Activated naive CD8-positive, alpha-beta T cell treated with anti-CD3 and anti-CD28 coated beads, Interleukin-2, amount 10 ng/mL, durations not matched to agents 7 days and 5 days (primary cell): ENCODE measurements at places on chromosomes 12 and 14. TPM values are rescaled to one million over a fixed set of nuclear protein-coding genes. Genes with fewer than 3 reads are reported as not detected.

PTGER2 gene
- total RNA-seq, result 119 TPM

FOXN4 gene
- not detected for total RNA-seq

TMPRSS12 gene
- not detected for total RNA-seq

C14orf39 gene
- total RNA-seq, result not detected

NYNRIN gene
- total RNA-seq, result 0.34 TPM

EID3 gene
- 6.9 TPM for total RNA-seq

HNF1A gene
- not detected for total RNA-seq

PIK3C2G gene
- not detected for total RNA-seq

DNA sequence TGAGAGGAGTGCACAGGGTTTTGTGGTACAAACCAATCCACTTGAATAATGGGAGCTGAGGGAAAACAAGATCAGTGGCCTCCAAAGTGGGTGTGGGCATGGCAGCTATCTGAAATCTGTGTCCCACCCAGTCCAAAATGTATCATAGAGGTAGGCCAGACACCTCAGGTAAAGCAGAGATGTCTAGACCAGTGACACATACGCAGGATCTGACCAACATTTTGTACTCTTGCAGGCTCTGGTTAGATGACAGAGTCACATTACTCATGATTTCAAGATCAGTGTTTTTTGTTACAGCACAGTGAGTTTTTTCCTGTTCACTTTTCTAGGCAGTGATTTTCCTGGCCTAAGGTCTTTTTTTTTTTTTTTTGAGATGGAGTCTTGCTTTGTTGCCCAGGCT, 211.8 kb downstream of the PCNX1 start:
- no peak for DNase-seq

DNA sequence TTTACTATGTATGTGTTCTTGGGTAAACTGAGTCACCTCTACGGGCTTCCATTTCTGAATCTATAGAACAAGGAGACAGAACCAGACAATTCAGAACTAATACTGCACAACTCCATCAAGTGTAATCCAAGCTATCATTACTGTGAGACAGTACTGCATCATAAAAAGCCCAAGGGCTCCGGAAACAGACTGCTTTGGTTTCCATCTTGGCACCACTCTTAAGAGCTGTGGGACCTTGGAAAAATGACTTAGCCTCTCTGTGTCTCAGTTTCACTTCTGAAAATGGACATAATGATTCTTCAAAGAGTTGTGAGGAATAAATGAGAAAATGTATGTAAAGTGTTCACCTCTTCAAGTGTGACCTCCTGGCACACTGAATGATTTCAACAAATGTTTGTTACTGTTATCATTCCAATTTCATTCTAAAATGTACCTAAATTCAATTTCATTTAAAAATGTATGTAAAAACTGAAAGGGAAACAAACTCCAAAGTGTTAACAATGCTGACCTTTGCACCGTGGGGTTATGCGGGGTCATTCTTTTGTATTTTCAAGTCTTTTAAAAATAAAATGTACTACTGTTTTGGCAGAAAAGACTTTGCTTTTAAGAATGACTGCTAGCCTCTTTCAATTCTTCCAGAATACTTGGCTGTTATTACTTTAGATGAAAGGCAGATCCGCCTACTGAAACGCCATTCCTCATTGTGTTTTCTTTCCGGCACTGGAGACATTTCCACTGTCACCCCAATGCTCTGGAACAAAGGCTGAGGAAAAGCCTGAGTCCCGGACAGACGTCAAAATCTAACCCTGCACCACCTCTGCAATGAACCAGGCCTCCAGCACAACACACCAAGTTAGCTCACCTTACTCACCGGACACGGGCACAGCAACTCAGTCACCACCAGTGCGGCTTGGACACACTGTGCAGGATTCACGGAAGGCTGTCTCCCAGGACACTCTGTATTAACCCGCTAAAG, 62.8 kb downstream of the TMCC3 start:
- DNase-seq, result no peak

GRCh38 chr14:96053600-96054381, 14.6 kb downstream of the C14orf132 start:
- DNase-seq, result no peak

DNA sequence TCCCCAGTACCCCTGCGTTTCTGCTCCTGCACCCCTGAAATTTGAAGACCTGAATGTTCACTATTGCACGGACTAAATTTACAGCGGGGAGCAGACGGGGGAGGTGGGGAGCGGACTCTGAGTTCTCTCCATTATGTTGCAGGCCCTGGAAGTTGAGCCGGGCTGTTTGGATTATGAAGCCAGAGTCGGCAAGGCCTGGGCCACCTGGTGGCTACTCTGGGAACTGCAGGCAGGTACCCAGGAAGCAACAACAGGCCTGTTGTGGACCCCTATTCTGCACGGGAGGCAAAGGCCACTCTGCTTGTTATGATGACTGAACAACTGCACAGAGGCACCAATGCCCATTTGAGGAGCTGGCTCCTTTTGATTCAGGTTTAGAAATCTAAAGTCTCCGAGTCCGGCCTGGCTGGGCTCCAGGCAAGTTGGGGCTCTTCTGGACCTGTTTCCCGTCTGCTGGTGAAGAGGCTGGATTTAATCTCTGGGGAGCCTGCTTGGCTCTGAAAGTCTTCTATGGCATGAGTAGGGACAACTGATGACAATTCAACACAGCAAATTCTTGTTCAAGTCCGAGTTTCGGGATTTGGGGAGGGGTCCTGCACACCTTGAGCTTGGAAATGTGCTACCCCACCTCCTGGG, 34.1 kb upstream of the FAM181A start:
- peak; percentile 83 for DNase-seq

DNA sequence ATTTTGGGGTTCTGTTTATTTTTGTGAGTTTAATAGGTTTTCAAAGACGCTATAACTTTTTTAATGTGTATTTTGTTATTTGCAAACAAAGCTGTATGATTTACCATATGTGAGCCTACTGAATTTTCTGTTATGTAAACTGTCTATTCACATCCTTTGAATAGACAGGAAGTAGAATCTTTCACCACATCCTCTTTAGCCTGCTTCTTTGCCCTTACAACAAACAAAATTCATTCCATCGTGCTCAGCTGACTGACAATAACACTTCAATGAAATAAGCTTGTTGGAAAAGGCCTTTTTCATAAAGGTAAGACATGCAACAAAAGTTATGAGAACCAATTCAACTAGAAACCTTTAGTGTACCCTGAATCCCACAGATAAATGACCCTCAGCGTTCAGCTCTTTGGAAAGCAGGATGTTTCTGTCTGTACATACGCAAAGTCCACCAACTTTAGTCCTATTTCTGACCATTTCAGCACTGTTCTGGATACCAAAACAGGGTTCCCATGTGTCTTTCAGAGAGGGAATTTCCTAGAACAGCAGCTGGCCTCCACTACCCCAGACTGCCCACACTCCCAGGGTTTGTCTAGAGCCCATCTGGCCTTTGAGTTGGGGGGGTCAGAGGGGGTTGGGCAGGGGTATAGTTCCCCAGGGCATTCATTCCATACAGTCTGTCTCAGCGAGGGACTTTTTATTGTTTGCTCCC, 71.3 kb downstream of the DUSP6 start:
- no peak for DNase-seq

DNA sequence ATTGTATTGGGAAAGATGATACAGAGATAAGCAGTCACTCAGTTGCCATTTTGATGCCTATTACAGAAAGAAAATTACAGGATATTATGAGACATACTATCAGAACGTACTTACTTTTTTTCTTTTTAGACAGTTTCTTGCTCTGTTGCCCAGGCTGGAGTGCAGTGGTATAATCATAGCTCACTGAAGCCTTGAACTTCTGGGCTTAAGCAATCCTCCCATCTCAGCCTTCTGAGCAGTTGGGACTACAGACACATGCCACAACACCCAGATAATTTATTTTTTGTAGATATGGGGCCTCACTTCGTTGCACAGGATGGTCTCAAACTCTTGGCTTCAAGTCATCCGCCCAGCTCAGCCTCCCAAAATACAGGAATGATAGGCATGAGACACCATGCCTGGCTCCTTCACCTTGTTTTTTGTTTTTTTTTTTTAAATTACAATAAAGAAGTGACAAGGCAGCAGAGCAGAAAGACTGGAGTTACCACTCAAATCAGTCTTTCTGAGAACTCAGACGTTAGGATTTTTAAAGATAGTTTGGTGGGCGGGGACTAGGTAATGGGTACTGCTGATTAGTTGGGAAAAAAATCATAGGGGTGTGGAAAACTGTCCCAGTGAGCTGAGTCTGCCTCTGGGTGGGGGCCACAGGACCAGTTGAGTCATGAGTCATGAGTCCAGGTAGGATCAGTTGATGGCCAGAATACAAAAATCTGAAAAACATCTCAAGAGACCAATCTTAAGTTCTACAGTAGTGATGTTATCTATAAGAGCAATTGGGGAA, 11.5 kb upstream of the CPM start:
- DNase-seq, result no peak

DNA sequence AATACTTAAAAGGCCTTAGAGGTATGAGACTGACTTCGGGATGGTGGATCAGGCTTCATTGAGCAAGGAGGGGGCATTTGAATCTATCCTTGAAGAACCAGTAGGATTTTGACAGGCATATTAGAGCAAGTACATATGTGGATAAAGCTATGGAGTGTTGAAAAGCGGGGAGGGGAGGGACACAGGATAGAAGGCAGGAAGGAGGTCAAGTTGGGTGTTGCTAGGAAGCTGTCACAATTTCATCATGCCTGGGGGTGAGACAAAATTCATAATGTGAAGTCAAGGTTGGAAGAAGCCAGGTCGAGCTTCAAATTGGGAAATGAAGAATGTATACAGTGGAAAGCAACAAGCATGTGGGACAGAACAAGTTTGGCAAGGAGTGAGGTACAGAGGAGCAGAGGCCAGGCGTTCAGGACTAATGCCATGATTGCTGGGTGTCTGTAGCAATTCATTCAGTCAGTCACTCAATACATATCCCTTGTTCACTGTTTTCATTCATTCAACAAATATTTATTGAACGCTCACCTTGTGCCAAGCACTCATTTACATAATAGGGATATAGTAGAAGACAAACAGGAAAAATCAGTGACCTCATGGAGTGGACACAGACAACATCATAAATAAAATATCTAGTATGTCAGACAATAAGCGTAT, 58.3 kb upstream of the LTA4H start:
- DNase-seq, result no peak

DNA sequence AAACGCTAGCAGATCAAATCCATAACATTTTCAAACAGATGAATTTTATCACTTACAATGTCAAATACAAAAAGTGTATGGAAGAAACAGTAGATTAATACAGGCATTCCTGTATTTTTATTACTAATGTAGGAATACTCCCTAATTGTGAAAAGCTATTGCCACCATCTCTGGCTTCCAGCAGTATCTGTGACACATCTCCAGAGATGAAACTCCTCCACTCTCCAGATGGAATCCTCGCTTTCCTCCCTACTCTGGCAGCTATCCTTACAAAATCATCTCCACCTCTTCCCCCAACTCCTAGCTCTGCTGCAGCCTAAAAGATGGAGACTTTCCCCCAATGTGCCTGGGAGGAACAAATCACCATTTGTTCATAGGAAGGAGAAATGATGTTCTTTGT, 211.4 kb downstream of the SSPN start:
- no peak for DNase-seq

DNA sequence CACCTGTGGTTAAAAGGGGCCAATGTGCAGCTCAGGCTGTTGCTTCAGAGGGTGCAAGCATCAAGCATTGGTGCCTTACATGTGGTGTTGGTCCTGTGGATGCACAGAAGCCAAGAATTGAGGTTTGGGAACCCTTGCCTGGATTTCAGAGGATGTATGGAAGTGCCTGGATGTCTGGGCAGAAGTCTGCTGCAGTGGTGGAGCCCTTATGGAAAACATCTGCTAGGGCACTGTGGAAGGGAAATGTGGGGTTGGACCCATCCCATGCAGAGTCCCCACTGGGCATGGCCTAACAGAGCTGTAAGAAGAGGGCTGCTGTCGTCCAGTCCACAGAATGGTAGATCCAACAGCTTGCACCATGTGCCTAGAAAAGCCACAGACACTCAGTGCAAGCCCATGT, 36.6 kb downstream of the PCNX1 start:
- DNase-seq, result no peak

DNA sequence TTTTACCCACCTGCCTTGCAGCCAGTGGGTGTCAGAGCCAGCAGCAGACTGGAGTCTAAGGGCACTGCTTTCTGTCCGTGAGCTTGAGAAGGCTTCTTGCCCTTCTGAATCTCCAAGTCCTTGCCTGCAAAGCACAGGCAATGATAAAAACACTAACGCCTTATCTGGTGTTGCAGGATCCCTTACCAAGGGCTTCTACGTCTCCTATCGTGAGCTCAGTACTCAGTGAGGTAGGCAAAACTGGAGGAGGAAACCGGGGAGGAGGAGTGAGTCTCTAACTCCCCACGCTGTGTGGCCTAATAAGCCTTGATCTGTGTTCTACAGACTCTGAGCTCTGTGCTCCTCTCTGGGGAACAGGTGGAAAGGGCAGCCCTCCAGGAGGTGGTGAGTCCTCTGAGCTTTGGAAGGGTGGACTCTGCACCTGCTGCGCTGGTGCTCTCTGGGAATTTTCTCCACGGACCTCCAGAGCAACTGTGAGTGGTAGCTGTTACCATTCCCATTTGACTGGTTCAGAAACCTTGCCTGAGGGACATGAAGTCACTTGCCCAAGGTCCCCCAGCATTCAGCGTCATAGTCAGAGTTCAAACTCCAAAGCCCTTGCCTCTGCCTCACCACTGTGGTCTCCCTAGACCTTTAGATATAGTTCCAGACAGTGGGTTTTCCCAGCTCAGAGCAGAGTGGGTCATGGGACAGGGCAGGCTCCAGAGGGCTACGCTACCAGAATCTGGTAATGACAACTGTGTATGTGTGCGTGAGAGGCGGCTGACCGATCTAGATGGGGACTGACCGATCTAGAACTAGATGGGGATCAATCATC, 7.0 kb upstream of the MARK3 start:
- no peak for DNase-seq

GRCh38 chr12:132323171-132324010, 6.0 kb downstream of the GALNT9 start:
- DNase-seq, result peak; percentile 43

DNA sequence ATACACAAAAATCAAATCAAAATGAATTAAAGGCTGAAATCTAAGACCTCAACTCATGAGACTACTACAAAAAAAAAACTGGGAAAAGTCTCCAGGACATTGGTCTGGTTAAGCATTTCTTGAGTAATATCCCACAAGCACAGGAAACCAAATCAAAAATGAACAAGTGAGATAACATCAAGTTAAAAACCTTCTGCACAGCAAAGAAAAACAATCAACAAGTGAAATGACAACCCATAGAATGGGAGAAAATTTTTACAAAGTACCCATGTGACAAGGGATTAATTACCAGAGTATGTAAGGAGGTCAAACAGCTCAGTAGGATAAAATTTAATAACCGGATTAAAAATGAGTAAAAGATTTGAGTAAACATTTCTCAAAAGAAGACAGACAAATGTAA, 338.7 kb downstream of the SLC16A7 start:
- no peak for DNase-seq
